ENCODE measurements at places on chromosomes 2 and 18.

DNA sequence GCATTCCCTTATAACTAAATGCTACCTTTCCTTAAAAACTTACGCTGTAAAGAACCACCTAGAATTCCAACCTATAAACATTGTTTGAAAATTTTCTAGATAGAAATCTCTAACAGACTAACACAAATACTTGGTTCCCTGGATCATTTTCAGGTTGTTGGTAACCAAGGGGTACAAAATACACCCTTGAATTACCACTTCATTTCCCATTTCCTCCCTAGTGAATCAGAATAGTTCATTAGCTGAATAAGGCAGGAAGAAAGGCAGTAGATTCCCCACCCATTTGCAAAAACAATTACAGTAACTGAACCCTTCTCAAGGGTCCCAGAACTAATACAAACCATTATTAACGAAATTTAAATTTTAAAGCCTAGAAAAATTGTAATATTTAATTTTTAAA lies 5.5 kb downstream of the MEX3C start:
- no peak for DNase-seq

DNA sequence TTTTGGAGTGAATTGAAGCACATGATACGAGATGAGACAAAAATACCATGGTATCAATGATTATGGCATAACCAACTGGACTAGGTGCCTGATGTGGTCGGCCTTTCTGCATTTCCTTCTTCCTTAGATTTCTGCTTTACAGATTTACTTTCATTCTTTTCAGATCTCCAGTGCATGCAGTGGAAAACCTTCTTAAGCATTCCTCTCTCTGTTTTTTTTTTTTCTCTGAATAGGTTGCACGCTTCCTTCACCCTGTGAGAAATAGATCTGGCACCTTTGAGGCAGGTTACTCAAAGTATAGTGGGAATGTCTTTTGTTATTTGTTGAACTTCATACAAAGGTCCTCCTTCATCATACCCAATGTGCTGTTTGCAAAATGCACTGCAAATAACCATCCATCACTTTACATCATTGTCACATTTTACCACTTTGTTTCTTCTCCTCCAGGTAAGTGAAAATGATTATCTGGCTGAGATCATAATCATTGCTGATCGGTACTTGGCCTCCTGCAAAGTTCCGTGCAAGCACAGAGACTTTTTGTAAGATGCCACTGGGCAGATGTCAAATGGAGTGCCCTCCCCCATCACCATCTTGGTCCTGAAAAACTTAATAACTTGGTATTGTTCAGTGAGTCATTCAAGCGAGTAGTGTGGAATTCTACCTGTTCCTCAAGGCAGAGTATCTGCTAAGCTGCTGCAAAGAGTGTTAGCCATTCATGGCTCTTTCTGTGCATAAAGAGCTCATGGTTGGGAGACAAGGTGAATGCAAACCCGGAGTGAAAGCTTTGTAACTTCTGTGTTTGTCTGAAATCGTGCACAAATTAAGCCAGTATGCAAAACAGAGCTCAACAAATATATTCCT lies 30.0 kb upstream of the KLHL14 start:
- DNase-seq: no peak

- DNase-seq: no peak
Measured at GRCh38 chr2:22497789-22498188, 887.2 kb upstream of the KLHL29 start.

DNA sequence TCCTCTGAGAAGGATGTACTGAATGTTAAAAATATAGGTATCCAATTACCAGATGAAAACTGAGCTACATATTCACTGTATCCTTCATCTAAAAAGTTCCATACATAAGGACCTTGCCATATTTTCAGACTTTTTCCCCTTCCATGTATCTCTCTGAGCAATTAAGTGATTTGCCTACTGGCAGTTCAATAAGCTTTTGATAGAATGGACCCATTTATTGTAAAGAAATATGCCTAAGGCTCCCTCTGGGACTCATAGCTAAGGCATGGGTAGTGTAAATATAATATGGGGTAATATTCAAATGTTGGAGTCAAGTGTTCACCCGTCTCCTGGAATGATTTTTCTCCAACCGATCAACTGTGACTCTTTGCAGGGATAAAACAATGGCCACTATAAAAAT lies 135.4 kb upstream of the FSHR start:
- no peak for DNase-seq

- DNase-seq: no peak
Measured at GRCh38 chr18:63753676-63754075, 21.5 kb upstream of the SERPINB7 start.

- DNase-seq: no peak
Measured at GRCh38 chr2:195594248-195594647, 62.8 kb upstream of the SLC39A10 start.

- no peak for DNase-seq
Measured at GRCh38 chr2:10223471-10223870, 79.2 kb upstream of the HPCAL1 start.

DNA sequence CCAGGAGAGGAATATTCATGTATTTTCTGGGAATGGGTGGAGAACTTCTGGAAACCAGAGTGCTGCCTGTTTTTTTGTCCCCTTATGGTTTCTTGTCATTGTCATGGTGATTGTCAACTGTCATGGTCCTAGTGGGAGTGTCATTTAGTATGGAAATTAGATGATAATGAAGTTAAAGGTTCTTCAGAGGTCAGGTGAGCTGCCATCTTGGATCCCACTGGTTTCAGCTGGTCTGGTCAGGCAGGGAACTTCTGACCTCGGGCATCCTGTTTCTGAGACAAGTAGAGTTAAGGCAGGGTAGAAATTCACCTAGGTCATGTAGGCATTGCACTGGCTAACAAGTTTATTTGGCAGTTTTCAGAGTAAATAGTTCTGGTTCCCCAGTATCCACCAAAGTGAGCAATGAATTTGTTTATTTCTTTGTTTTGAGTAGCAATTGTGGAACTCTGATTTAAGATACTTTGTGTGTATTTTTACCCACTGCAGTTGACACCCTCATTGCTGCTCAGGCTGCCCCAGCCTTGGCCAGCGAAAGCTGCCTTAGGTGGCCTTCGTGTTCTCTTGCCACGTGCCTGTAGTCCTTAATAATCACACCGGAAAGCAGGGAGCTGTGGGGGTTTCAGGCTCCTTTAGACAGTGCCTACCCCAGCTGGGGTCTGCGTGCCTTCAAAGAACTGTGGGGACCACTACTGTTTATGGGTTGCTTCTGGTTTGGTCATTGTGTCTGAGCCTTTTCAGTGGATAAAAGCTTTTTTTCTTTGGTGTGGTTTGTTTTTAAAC lies 48.7 kb downstream of the NCK2 start:
- no peak for DNase-seq

GRCh38 chr2:188364033-188364630 lies 72.5 kb downstream of the GULP1 start:
- DNase-seq: no peak
